ENCODE measurements at places on chromosomes 11 and 22.

GRCh38 chr11:26851291-26851690 lies 129.4 kb upstream of the SLC5A12 start:
- no peak for DNase-seq

- DNase-seq, result no peak
Observed at GRCh38 chr11:16217631-16218030, 138.7 kb downstream of the SOX6 start.

- no peak for DNase-seq
Observed at GRCh38 chr11:64585150-64585549, 5.9 kb upstream of the SLC22A12 start.

- DNase-seq, result no peak
Observed at GRCh38 chr22:22397292-22397870, 111.2 kb downstream of the ZNF280B start.

GRCh38 chr11:3158131-3158591 lies 6.9 kb downstream of the OSBPL5 start:
- DNase-seq, result no peak

DNA sequence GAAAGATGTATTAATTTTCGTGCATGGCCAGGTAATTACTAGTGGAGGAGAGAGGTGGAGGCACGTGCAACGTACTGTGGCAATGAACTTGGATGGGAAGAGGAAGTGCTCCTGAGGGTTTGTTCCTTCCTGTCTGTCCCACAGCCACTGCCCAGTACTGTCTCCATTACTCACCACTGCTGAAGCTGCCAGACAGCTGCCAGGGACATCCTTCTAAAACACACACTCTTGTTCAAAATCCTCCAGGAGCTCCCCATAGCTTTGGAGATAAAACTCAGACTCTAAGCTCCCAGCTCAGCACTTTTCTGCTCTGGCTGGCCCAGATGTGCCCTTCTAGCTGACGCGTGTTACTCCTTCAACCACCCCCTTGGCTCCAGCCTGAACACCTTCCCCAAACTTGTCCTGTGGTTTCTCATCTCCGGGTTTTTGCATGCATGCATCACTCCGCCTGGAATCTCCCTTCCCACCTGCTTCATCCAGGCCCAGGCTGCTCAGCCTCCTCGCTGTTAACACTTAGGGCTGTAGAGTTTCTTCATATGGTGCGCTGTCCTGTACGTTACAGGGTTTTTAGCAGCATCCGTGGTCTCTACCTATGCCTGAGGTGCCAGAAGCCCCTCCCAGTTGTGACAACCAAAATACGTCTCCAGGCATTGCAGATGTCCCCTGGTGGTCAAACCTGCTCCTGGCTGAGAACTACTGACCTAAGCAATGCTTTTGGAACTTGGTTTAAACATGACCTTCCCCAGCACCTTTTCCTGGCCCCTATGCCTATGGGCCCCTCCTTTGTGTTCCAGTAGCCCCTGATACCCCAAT lies 69.5 kb downstream of the C11orf91 start:
- no peak for DNase-seq

GRCh38 chr22:30277547-30278344 lies 11.1 kb upstream of the OSM start:
- DNase-seq, result no peak

DNA sequence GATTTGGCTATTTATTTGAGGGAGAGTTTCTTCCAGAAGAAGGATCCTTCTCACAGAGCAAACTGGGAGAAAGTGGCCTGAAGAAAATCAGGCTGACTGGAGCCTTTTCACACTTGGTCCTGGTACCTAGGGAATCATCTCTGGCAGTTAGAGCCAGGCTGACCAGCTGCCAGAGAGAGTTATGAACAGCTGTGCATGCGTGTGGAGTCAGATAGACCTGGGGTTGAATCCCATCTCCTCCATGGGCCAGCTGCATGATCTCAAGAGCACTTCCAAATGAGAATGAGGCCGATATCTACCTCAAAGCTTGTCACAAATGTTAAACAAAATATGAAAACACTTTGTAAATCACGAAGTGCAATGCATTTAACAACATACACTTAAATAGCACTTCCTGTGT lies 390.0 kb downstream of the TENM4 start:
- no peak for DNase-seq

GRCh38 chr11:48124880-48125279 lies 91.7 kb upstream of the OR4B1 start:
- DNase-seq, result no peak

DNA sequence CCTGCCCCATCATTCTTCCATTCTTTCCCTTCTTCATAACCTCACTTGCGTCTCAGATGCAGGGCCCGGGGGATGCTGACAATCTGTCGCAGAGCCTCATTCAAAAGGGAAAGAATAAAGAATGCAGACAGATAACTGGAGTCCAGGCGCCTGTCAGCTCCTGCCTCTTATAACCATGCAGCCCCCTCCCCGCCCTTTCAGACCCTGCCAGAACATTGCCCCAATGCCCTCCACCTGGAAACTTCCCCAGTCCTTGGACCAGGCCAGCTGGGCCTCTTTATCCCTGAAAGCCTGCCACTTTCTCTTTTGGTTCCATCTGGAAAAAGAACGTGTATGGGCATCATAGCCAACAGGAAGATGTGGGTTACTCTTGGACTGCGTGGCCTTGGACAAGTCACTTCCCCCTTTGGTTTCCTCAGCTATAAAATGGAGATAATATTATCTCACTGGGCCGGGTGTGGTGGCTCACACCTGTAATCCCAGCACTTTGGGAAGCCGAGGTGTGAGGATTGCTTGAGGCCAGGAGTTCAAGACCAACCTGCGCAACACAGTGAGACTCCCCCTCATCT lies 2.1 kb upstream of the TCF20 start:
- DNase-seq, result no peak

DNA sequence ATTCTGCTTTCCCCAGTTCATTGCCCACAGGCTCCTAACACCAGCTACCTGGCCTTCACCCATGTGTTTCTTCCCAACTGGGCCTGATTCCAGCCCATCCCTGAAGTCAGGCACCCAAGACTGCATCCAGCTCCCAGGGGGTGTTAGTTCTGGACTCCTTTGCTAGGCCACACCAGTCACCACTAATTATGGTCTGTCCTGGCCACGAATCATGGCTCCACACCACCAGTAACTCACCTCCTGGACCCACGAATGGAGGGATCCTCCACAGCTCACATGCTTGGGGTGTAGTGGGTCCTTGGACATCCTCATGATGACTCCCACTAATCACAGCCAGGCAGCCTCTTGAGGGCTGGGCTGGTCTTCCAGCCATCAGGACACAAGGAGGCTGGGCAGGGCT lies 3.6 kb upstream of the RASL10A start:
- DNase-seq, result no peak

DNA sequence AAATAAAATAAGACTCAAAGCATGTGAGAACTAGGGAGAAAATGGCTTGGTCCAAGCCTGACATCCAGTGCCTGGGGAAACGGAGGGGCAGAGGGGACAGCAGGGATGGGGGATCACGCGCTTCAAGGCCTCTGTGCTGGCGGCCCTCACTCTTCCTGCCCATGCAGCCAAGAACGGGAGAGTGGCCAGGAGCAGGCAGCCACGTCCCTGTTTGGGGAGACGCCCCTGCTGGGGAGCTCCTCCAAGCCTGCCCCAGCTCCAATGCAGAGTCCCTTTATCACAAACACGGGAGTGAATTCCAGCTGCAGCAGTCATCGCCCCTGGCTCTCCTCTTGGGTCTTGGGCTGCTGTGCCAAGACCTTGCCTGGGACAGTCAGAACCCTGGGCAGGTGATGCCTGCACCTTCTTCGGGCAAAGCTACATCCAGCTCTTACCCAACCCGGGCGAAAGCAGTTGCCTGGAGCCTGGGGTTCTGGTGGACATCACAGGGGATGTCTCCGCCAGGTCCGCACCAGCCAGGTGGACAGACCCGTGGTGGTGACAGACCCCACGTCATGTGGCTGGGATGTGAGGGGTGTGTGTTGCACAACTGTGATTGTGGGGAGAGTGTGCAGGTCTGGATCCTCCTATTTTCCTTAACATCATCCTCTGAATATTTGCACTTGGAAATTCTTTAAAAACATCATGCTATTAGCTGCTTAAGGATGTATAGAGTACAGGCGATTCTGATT lies 1391.3 kb downstream of the BRD1 start:
- no peak for DNase-seq

- DNase-seq, result no peak
Observed at GRCh38 chr11:27912916-27913315, 195.0 kb downstream of the KIF18A start.

GRCh38 chr11:7523416-7524210 lies 9.8 kb downstream of the PPFIBP2 start:
- no peak for DNase-seq

GRCh38 chr11:95435628-95436353 lies 204.8 kb upstream of the SESN3 start:
- no peak for DNase-seq

DNA sequence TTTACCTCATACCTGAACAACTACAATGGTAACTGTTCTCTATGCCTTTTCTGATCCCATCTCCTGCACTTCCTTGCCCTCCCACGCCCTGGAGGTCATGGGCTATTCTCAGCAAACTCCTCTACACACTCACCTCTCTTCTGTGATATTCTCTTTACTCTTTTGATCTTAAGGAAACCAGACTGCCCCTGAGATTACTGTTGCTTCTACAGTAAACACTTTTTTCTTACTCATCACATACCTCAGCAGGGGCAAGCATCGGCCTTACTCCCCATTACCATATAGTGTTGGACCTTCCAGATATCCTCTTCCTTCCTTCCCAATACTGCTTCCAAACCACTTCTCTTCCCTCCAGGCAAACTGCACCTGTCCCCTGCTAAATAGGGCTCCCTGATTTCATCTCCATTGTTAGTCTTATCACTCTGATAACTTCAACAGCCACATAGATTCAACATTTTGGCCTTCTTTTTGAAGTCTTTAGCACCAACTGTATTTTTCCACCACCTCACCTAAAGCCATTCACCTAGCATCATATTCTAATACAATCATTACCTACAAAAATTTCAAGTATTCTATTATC lies 141.2 kb downstream of the RBFOX2 start:
- DNase-seq, result no peak

DNA sequence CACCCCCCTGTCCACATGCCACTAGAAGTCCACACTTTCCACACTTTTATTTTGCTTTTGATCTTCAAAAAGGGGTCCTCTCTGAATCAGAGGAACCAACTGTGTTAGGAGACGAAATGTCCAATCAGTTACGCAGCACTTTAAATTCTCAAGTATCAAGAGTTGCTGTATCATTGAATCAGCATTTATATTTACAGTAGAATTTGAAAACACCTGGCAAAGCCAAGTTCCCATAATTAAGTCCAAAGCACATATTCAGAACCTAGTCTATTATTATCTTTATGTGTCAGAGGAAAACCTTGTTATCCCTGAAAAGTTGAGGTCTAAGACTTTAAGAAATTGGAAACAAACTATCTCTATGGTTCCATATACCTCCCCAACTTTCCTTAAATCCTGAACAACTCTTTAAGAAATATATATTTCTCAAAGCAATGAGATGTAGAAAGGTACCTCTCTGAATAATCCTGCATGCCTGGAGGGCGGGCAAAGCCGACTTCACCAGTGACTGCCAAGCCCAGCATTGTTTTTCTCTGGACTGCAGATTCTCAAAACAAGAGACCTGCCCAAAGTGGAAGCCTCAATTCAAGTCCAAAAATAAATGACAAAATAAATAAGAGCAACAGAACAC lies 75.9 kb upstream of the ARFGAP3 start:
- DNase-seq, result no peak

GRCh38 chr11:72157131-72157530 lies 21.6 kb downstream of the FOLR3 start:
- DNase-seq, result no peak

DNA sequence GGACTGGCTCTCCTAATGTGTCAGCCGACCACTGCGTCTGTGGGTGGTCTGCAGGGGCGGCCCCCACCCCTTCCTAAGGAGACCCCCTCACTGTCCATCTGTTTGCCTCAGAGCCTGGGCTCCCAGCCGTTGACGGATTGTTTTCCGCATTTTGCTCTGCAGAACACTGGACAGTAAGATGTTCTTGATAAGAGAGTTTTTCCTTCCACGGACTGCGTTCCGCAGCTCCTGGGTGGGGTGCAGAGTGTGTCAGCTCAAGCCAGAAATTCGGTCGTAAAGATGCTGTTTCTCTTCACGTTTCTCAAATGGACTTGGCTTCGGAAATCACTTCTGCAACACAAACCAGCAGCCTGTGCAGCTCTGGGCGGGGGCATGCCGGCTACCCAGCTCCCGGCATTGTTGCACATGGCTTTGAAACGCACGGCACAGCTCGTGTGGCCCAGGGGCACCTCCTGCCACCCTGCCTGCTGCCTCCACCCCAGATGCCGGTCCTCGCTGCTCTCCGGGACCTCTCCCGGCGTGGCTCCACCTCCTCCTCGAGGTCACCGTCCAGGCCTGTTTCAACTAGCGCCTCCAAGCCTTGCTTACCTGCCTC lies 2.9 kb upstream of the MRGPRG start:
- DNase-seq, result no peak

- DNase-seq, result no peak
Observed at GRCh38 chr11:23765682-23766252, 731.1 kb upstream of the LUZP2 start.

DNA sequence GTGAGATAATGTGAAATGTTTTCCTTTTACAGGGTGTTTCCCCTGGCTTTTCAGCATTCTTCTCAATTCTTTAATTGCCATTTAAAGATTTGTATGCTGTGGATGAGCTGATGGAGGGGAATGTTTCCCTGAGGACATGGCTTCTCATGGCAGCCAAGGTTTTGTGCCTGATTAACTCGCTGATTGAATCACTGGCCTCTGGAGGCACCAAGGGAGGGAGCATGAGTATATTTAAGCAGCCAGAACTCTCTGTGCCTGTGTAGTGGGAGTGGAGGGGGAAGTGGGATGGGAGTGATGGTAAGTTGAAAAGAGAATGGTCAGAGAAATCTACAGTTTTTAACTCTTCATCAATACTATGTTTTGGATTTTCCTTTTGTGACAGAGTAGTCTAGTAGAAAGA lies 88.7 kb downstream of the STIM1 start:
- DNase-seq, result no peak

DNA sequence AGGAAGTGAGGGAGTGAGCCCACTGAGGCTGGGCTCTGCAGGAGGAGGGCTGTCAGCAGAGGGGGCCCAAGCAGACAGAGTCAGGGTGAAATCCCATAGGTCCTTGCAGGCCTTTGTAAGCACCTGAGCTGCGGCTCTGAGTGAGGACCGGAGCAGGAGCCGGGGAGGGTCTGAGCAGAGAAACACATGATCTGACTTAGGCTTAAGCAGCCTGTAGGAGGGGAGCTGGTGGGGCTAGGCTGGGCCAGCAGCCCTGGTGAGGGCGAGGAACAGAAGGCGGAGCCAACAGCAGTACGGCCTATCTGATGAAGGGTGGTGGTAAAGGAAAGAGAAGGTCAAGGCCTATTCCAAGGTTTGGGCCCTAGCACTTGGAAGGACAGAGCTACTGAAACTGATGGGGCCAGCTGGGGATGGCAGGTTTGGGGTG lies 26.9 kb upstream of the CBX7 start:
- DNase-seq, result no peak

GRCh38 chr11:73810637-73811036 lies 23.0 kb downstream of the MRPL48 start:
- no peak for DNase-seq

GRCh38 chr11:22800482-22800881 lies 29.1 kb downstream of the SVIP start:
- DNase-seq, result no peak
